Spinal cord (tissue), 10 donors: ENCODE measurements at places on chromosomes 5 and 9.
A peak's percentile ranks its signal among the peaks of the same experiment; 100 is the strongest.

DNA sequence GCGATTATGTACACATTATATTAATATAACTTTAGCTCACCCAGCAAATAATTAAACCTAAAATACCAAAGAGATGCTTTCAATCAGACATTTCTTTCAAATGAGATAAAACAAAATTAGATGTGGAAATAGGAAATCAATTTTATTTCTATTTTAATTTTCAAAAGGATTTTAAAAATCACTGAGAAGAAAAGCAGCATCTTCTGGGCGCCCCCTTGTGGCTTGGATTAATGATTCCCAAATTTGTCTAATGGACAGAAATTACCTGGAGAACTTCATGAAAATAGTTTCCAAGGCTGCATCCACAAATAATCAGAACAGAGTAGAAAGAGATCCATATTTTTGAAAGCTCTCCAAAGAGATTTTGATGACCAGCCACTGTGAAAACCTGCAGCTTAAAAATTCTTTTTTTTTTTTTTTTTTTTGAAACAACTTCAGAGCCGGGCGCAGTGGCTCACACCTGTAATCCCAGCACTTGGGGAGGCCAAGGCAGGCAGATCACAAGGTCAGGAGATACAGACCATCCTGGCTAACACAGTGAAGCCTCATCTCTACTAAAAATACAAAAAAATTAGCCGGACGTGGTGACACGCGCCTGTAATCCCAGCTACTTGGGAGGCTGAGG lies 50.9 kb upstream of the CEMIP2 start:
- DNase-seq = peak; percentile 36

DNA sequence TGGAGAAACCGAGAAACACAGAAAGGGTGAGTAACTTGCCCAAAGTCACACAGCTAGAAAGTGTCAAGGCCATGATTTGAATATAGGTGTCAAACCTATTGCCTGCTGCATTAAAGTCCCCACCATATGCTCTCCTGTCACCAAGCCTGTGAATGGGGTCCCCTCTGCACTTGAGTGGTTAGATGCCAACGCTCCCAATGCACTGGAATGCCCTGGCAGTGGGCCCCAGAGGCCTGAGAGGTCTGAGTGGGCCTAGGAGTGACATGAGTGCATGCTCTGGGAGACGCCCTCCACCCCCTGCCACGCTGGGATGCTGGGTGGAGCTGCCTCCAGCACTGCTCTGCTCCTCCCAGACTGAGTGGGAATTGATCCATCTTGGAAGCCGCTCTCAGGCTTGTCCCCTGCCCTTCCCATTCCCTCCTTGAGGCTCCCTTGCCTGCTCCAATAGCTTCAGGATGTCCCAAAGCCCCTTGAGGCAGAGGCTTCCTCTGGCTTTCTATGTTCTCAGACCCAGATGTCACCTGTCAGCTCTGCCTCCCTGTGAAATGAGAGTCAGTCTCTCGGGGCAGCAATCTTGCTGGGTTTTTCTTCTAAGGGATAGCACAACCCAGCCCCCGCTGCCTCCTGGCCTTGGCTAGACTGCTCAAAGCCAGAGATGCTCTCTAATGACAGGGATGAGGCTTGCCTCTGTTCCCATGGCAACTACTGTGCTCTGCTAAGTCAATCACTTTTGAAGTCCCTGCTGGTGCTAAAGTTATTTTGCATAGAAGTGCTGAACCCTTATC lies 6.6 kb upstream of the ARSI start:
- peak; percentile 68 for DNase-seq

DNA sequence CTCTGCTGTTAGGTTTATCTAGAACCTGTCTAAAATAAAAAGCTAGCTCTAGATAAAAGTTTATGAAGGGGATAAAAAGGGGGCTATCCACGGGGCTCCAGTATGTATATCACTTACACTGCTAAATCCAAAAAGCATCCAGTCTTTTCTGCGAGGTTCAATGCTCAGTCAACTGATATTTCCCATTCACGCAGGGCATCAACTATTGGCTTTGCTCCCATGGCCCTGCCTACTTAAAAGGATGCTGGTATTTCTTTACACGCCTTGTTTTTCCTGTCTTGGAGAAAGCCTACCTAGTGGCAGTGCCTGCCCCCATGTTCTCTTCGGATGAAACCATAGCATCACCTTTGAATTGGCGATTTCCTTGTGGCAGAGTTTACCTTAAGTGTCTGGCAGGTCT lies 8.1 kb downstream of the SPRY4 start:
- DNase-seq = no peak

- DNase-seq = no peak
Measured at GRCh38 chr5:160175438-160176218, 53.7 kb upstream of the FABP6 start.

DNA sequence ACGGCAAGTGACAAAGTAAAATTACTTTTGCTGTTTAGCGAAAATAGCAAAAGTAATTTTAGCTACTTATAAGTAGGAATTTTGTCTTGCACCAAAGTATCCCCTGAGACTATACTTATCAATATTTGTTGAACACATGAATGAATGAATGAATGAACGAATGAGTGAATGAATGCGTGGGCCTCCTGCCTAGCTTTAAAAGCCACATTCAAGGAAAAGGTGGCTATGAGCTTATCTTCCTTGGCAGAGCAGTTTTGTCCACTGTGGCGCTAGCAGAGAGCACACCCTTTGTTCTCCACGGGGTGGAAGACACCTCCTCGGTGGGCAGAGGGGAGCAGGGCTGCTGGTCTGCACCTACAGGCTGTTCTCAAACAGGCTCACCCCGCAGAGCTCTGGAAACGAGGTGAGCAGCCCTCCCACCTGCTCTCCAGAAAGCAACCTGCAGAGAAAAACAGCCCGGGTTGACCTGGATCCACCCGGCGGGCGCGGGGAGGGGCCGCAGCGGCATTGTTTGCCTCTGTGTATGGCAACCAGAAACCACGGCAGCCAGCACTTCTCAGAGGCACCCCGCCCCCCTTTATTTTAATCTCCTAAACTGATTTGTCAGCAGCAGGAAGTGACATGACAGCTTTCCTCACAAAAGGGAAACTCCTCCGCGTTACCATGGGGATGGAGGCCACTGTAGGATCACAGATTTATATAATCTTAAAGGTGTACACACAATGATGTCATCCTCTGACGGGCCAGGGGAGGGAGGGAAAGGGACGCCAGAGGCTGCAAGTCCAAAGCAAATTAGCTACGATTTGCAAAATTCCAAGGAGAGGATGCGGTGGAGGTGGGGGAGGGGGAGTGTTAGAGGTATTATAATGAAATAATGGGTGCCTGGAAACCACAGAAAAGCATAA lies 5.9 kb downstream of the DUSP1 start:
- DNase-seq = peak; percentile 87

DNA sequence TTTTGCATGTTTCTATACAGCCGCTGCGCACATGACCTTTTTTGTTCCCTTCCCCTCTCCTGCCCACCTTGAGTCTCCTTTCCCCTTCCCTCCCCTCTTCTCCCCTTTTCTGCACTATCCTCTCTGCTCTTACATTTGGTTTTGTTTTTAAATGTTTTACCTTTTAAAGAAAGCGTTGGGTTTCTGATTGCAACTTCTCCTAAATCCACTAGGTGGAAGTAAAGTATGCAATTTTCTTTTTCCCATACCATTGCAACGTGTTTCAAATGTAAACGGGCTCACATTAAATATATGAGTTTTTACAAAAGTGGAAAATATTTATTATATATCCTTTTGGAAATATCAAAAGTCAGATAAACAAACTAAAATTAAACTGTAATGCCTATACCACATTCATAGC lies 500.9 kb downstream of the DIRAS2 start:
- peak; percentile 84 for DNase-seq

- DNase-seq = no peak
Measured at GRCh38 chr9:95023217-95024003, 294.1 kb downstream of the FANCC start.

GRCh38 chr5:3312299-3312698 lies 283.3 kb upstream of the IRX1 start:
- no peak for DNase-seq

- DNase-seq = no peak
Measured at GRCh38 chr5:8870349-8870958, 675.4 kb downstream of the SEMA5A start.

GRCh38 chr5:34534523-34535103 lies 121.5 kb upstream of the RAI14 start:
- DNase-seq = no peak

- DNase-seq = no peak
Measured at GRCh38 chr9:15421990-15422371, 695 bp upstream of the SNAPC3 start.

- DNase-seq = no peak
Measured at GRCh38 chr5:66354422-66354821, 210.3 kb downstream of the SREK1 start.

DNA sequence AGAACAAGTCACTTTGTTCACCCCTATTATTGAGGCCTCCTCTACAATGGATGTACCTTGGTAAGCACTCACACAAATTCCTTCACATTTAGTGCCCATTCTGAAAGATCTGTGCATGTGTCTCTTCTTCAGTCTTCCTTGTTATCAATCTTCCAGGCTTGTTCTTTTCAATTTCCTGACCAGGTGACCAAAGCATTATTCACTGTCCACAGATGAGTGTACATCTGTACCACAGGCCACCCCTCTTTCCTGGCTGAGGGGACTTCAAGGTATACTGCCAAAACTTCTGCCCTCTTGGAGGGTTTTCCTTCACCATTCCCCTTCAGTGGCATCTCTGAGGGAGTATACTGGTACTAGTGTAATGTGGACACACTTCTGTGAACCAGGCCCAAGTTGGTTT lies 25.5 kb upstream of the STOM start:
- DNase-seq = no peak

DNA sequence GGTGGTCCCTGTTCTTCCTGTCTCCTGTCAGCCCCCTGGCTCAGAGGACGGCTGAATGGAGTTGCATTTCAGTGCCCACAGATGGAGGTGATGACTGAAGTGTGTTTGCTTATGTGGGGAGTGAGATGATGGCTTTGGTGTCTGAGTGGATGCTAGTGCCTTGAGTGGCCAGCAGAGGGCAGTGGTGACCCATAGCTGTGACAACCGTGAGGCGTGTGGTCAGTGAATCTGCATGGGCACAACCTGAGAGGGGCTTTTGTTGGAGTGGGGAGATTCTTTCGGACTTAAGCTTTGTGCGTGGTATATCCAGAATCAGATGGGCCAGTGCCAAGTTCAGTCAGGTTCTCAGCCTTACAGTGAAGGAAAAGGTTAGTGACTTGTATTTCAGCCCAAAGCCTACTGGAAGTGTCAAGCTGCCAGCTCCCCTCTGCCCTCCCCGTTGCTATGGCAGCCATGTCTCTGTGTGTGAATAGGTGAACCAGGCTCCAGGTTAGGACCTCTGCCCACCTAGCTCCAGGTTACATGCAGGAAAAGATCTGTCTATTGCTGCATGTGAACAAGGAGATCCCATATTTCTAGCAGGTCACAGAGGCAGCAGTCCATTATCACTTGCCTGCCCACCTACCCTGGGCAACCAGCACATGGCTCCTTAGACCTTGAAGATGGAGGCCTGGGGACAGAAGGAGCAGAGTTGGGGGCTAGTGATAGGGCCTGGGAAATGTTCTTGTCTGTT lies 14.7 kb upstream of the CXXC5 start:
- DNase-seq = peak; percentile 91

- DNase-seq = no peak
Measured at GRCh38 chr5:180586870-180587269, 4.4 kb downstream of the SCGB3A1 start.

GRCh38 chr5:19406576-19407365 lies 581.2 kb downstream of the CDH18 start:
- peak; percentile 29 for DNase-seq

GRCh38 chr5:45029553-45029952 lies 220.8 kb downstream of the MRPS30 start:
- DNase-seq = no peak

DNA sequence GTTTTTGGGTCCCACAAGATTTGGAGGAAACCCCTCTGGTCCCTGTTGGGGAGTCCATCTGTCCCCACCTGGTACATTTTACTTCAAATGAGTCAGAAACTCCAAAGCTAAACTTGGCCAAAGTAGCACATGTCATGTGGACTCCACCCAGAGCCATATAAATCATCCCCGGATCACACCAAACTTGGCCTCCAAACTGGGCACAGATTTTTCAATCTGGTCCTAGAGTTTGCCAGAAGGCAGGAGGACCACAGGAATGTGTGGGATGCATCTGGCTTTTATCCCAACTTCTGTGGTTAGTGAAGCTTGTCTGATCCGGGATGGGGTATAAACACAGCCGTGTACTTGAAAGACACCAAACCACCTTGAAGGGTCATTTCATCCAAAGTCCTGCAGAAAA lies 66.3 kb downstream of the MAT2B start:
- peak; percentile 58 for DNase-seq

DNA sequence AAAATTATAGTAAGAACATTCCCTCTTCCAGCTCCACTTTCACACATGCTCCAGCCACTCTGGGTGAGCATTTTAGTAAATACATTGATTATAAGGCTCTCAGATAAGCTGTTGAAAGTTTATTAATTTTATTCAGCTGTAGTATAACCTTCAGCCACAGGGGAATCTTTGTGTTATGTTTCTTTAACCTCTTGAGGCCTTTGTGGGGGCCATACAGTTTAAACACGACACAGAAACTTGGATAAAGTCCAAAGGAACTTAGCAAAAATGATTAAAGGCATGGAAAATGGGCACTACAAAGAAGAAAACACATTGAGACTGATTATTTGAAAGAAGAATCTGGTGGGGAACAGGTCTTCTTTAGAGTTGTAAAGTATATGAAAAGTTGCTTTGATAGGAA lies 70.2 kb downstream of the AOPEP start:
- no peak for DNase-seq

DNA sequence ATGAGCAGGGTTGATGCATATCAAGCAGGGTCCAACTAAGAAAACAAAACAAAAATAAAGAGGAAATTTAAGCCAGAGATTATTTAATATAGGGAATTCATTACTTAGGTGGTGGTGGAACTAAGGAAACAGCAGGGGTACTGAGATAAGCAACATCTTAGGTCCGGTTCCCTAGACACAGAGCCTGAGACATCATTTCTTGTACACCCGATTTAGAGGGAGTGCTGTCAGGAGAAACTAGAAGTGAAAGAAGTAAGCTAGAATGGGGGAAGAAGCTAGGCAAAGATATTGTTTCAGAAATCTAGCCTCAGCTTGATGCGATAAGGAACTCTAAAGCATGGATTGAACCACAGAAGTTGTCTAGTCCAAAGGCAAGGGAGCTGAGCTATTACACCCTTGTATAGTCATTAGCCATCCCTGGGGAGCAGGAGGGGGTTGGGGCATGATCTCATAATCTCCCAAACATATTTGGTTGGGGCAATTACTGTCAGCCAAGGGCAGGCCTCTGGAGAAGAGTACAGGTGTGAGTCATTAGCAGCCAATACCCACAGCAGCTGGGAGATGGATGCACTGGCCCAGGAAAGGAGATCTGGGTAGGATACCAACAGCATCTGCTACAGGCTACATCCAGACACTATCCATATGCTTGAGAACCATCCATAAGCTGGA lies 194.5 kb downstream of the ARL15 start:
- DNase-seq = no peak

DNA sequence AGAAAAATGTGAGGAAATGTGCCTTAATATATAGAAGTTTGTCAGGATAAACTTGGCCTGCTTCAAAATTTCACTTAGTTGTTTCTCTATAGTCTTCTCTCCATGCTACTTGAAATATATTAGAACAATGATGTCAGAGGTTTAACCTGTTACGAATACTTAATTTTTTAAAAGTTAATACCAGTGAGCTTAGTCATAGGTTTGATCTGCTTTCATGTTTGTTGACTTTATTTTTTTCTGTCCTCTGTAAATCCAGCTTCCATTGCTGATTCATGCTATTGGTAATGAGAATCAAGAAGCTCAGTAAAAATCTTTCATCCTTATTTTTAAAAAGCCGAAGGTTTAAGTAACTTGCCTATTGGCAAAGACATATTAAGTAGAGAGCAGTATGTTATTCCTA lies 27.9 kb downstream of the BDP1 start:
- DNase-seq = no peak
